Activated CD8-positive, alpha-beta memory T cell treated with anti-CD3 and anti-CD28 coated beads for 24 hours (primary cell): ENCODE measurements at places on chromosomes 12 and 14.

- DNase-seq = no peak
Measured at GRCh38 chr14:63492391-63492790, 50.8 kb downstream of the PPP2R5E start.

DNA sequence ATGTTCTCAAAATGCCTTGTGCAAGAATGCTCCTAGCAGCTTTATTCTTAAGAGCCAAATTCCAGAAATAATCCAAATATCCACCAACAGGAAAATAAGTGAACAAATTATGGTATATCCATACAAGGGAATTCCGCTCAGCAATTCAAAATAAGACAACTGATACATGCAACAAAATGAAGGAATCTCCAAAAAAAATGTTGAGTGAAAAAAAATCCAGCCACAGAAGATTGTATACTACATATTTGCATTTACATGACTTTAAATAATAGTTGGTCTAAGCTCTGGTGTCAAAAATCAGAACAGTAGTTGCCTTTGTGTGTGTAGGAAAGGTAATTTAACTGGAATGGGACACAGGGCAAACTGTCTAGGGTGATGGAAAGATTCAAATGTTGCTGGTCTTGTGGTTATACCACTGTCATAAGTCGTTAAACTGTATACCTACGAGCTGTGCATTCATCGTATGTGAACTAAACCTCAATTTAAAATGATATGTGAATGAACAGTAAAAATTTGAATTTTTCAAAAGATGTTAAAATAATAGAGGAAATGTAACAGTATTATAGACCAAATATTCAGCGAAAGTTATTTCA is 3.2 kb downstream of the CD69 start:
- no peak for DNase-seq

DNA sequence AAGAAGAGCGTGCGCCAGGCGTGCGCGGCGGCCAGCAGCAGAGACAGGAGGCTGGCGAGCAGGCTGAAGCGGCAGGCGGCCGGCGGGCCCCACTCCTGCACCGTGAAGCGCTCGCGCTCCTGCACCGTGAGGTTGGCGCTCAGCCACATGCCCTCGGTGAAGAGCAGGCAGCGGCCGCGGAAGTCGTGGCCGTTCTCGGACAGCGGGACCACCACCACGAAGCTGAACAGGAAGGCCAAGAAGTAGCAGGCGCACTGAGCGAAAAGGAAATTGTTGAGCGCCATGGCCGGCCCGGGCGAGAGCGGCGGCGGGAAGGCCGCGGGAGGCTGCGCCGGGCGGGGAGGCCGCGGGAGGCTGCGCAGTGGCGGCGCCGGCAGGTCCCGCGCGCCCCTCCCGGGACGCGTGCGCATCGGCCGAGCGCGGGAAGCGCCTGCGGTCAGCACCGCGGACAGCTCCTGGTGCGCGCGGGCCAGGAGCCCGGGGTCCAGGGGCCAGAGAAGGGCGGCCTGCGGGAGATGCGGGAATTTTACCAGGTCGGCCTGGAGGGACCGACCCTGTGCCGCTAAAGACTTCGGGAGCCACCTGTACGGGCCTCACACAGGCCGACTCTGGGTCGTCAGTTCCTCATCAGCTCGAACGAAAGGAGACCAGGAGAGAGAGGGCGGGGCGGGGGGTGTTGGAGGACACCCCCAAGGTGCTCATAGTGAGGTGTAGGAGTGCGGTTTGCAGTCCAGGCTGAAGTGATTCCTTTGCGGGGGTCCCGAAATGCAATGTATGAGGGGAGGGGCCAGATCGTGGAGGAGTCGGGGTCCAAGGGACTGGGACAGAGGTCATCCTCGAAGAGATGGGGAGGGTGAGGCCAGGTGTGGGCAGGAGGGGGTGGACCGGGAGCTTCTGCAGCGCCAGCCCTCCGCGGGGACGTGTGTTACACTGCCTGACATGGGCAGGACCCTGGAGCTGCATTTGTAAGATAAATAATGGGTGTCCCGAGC is at the start of gene TMEM179:
Gene TMEM179, minus strand, starts transcription at position 315 of the 992 bp plus-strand sequence. Its CDS starts 31 bp downstream, at position 284.
- DNase-seq = no peak

DNA sequence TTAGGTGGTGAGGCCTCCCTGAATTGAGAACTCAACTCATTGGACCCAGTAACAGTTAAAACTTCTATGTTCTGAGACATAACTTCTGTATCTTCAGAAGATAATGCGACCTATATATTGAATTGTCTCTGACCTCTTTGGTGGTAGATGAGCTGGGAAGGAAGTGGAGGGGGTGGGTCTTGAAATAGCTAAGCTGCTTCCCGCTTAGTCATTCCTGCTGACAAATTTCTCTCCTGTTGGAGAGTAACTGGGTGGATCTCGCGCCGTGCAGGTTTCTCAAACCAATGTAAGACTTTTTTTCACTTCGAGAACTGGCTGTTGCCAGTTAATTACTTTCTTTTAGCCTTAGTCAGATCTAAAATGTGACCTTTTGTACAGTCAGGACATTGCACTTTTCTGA is 100.8 kb downstream of the PPHLN1 start:
- DNase-seq = no peak

DNA sequence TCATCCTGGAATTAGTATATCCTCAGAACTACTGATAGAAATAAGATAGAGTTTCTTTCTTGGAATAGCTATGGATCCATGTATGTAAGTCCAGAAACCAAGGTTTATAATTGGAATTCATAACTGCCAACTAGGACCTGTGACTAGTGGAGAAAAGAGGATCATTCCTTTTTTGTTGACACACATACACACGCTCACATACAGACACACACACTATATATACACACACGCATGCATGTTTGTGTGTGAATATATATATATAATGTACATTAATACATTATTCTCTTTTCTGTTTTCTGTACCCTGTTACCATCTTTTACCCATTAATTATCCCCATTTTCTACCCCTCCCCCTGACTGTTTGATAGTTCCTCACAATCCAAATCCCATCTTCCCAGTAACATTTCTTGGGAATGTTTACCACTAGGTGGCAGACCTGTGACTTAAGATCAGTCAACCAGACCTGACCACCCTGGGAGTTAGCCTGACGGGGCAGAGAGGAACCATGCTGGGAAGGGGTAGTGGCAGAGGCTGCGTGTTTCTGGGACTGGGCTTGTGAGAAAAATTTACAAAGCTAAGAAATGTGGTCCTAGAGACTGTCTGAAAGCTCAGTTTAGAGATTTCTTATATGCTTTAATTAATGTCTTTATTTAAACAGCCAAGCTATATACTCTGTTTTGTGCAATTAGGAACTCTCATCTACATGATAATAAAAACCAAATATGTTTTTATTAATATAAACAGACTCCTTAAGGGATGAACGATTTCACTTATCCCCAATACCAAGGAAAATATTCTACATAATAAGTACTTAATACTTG is 308.0 kb downstream of the PPFIA2 start:
- DNase-seq = no peak

DNA sequence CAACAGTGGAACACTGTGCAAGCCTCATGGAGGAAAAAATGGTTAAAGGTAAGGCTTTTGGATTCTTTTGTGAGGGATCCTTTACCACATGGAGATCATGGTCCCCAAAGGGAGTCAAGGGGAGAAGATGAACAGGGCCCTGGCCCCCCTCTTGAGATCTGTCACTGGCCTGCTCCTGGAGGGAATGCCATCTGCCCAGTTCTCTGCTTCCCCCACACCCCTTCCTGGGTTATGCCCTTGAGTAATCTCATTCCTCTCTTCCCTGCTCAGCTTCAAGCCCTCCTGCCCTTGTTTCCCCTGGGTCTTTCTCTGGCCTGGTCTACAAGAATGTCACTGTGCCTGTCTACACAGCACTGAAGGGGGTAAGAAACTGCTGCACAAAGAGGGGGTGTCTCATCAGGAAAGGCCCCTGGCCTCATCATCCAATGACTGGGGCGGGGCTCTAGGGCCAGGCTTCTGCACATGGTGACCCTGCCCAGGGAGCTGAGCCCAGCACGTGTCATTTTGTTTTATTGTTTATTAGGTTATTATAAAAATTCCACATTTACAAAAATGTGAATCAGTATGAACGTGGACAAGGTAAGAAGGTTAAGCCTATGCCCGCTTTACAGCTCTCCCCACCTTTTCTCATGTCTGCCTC is 30.3 kb downstream of the PIGH start:
- no peak for DNase-seq

DNA sequence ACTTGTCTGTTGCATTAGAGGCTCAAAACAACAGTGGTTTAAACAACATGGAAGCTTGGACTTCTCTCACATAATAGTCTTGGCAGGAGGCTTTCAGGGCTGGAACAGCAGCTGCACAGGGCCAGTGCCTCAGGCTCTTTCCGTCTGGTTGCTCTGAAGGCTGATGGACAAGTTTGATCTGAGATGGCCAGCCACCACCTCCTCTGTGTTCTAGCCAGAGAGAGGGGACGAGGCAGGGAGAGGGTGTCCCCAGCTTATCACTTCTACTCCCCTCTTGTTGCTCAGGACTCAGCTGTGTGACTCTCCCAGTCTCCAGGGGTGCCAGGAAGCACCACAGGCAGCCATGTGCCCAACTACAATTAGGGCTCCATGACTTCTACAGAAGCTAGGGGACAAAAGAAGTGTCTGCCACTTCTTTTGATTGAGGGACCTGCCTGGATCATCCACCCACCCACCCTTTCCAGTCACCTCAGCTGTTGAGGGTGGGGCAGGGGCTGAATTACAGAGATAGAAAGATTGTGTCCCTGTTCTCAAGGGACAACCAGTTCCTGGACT is 46.6 kb downstream of the SMIM41 start:
- peak; percentile 28 for DNase-seq

DNA sequence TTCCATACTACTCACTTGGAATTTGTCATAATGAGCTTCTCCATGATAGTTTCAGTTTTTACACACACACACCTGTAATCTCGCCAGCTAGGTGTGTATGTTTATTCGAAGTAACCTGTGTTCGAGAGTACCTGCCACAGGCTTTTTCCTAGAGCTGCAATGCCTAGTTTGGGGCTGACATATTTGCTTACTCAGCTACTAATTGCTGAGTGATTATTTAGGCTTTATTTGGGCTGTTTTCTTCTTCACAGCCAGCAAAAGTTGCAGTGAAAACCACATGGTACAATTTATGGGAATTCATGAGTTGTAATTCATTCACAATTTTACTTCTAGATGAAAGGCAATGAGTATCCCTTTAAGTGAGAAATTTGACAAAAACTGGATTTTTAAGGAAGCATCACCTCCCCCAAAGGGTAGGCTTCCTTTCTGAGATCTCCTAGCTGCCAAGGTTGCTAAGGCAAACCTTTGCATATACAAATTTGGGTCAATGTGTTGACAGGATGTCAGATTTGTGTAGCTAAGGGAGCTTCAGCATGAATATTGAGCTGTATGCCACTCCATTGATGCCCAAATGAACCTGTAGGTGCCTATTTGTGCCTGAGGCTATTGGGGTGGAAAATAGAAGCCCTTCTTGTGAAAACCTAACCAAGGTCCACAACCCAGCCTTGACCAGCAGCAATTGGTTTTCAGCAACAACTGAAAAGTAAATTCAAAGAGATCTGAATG is 108.7 kb upstream of the OTX2 start:
- no peak for DNase-seq

DNA sequence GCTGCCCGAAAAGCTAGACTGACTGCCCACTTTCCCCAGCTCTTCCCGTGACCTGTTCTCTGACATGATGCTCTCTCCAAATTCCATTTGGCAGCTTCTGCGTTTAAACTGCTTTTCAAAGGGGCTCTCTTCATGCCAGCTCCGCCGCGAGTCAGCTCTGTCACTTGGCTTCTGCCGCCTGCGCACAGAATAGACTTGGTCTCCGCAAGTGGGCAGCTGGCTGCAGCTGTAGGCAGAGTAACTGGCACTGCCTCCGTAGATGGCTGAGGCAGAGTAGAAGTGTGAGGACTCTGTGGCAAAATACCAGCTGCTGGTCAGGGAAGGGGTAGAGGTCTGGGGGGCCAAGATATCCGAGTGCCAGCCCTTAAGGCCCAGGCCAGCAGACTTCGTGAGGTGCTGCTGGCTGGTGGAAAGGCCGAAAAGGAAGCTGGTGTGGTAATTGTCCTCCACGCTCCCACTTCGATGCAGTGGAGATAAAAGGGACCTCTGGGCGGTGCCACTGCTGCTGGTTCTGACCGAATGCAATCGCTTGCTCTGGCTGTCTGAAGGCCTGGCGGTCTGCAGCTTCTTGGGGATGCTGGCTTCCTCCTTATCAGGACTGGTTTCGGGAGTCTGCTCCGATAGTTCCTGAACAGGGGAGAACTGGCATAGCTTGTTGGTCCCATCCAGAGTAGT is 85.7 kb downstream of the DUSP16 start:
- DNase-seq = no peak

DNA sequence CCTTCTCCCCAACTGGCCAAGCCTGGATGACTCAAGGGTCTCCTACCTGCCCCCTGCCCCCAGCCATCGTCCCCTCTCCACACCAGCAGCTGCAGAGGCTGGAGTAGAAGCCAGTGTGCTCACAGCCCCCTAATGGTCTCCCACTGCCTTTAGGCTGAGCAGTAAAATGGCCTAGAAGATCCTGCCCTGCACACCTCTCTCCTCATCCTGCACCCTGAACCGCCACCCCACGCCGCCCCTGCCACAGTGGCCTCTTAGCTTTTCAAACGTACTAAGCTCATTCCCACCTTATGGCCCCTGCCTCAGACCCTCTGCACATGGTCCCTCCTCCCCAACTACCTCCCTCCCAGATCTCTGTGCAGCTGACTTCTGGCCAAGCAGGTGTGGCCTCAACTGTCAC is 46.3 kb downstream of the RBM19 start:
- DNase-seq = no peak

GRCh38 chr14:31828946-31829868 is 247.9 kb upstream of the ARHGAP5 start:
- no peak for DNase-seq

DNA sequence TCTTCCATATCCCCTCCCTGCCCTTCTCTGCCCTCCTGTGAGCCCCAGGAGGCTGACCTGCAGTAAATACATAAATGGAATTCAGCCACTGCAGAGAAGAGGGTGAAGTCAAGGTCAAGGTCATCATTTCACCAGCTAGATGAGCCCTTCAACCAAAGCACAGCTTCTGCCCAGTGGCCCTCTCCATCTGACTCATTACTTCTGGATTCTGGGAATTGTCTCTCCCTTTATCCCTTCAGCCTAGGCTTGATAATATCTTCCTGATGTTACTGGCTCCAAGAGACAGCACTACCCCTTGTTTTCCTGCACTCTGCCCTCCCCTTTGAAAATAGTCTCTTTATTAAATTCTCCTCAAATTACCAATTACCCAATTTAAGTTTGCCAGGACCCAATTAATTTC is 64.5 kb downstream of the TTC9 start:
- DNase-seq = no peak

- DNase-seq = no peak
Measured at GRCh38 chr12:2192231-2192630, 139.4 kb downstream of the CACNA1C start.
